ENCODE measurements at places on chromosomes 7 and 10.

DNA sequence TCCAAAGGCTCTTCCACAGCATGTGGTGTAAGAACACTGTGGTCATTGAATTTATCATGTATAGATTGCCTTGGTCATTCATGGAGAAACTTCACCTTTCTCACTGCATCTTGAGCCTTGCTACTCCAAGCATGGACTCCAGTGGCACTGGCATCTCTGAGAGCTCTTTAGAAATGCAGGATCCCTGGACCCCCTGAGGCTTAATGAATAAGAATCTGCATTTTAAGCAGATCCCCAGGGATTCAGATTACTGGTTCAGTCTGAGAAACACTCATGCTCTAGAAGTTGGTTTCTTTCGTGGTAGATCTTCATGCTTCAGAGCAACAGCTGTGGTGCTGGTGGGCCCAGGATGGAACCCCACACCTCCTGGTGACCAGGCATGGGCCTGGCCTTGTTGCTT, 63.2 kb downstream of the CFAP58 start:
- no peak for DNase-seq

DNA sequence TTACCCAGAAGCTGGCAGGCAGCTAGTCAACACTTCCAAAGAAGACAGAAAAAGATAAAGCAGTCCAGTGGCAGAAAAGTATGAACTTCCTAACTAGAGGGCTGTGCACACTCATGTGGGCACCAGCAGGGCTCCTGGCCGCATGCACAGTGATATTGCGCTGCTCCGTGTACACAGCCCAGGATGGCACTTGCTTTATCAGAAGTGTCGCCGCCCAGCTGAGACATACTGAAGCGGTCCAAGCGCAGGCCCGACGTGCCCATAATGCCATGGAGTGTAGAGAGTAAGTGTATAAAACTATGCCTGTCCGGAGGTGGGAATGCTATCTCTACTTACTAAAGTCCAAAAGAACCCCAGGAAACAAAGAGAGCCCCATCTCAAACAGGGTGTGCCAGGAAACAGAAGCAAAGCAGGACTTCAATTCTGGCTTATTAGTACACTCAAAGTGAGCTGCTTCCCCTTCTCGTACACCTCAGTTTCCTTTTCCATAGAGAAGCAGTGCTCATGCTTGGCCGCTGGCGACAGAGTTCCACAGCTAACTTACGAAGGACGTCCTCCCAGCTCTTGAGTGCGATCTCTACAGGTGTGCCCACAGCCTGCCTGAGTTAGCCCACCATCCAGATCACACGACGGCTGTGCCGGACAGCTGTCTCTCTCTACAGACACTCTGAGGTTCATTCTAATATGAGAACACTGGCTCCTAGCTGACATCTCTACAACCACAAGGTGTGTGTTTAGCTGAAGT, 234.3 kb downstream of the COBL start:
- DNase-seq: no peak

- no peak for DNase-seq
These were observed 7.2 kb upstream of the ADCY1 start for GRCh38 chr7:45566961-45567360.

- no peak for DNase-seq
These were observed 75.6 kb downstream of the ENTPD1 start for GRCh38 chr10:95831515-95831914.

DNA sequence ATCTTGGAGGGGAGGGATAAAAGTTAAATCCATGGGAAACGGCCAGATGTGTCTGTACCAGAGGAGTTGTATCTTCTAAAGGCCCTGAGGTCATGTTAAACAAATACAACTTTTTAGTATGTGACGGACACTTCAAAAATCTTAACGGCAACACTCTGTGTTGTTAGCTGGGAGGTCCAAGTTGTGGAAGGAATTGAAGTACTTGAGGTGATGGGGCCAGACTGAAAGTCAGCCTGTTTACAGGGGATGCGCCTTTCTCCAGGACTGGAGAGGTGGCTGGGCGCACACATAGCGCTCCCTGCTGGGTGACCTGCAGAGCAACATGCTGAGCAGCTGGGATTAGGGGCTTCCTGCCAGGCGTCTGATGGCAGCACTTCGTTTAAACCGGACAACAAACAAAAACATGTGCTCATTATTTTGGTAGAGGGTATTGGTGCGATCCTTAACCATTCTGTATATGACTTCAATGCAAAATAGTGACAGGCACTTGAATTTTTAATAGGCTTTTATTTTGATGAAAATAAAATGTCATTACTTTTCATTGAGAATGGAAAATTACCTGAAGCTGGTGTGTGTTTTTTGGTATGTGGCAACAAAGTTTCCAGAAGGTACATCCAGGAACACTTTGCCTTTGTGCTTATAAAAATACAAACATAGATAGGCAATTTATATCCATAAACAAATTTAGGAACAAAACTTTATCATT, 198.2 kb downstream of the MLLT10 start:
- DNase-seq: no peak

- no peak for DNase-seq
These were observed 882 bp downstream of the DLX6 start for GRCh38 chr7:97006055-97006815.

- DNase-seq: no peak
These were observed 305.6 kb upstream of the PITRM1 start for GRCh38 chr10:3478153-3478552.

- DNase-seq: no peak
These were observed 74.3 kb upstream of the ASAH2 start for GRCh38 chr10:50325449-50326171.

DNA sequence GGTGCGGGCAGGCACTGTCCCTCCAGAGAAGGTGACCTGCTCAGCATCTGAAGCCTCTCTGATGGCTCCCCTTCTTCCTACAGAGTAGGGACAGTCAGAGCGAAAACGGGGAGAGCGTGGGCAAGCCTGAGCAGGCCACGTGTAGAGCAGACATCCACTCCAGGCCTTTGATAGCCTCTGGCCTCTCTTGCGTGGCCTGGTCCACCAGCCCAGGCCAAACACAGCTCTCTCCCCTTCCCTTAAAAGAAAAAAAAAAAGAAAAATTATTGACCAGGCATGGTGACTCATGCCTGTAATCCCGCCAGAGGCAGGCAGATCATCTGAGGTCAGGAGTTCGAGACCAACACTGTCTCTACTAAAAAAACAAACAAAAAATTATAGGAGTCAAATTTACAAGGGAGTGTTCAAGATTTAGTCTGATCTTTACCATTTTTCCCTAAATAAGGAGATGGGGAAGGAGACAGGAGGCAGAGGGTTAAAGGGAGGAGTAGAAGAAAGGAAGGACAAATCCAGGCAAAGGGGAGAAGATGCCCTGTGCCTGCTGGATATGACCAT, 84.8 kb downstream of the PLXNA4 start:
- no peak for DNase-seq

DNA sequence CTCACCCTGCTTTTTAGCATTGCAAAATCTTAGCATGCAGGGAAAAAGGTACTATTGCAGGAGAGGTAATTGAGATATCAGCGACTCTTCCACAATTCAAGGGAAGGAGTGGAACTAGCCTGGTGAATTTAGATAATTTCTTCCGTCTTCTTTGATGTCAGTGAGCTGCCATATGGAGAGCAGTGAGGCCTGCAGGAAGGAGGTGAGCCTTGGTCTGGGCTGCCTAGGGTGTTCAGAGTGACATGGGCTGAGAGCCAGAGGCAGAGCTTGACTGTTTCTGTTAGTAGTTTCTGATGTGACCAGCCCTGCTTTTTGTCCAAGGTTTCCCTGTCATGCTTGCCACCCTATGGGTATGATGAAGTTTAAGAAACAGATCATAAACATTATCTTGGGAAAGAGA, 28.6 kb downstream of the KAT6B start:
- DNase-seq: no peak

- DNase-seq: no peak
These were observed 33.6 kb upstream of the BTBD16 start for GRCh38 chr10:122237331-122237990.

DNA sequence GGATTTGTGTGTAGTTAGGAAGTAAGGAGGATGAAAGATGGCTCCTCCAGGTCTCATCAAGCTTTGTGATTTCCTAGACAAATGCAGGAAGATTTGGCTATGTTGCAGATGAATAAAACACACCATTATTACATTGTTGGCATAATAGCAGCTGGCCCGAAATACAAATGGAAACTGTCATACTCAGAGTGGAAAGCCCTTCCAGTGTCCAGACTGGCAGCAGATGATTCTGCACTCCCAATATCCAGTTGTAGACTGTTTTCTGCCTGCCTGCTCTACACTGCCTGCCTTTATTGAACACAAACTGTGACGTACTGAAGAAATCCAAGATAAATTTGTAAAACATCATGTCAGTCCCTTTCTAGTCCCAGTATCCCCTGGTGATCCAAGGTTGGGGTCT, 99.7 kb upstream of the FZD1 start:
- DNase-seq: no peak
